ENCODE measurements at places on chromosomes 3 and 15.

GRCh38 chr3:43327582-43327979 lies 41.2 kb downstream of the SNRK start:
- no peak for DNase-seq

DNA sequence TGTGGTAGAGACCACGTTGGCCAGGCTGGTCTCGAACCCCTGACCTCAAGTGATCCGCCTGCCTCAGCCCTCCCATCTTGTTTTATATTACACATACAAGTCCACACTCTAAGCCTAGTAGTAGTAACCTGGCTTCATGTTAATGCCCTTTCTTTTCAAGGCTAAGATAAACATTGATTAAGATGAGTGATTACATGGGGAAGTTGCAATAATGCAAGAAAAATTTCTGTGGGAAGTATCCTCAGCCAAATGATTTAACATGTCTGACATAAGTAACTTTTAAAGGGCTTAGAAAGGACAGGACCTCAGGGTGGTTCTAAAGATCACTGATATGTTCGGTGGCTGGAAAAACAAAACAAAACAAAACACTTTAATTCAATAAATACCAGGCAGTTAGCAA lies 72.1 kb downstream of the SFMBT1 start:
- no peak for DNase-seq

GRCh38 chr3:43484926-43485488 lies 136.8 kb downstream of the ANO10 start:
- no peak for DNase-seq

DNA sequence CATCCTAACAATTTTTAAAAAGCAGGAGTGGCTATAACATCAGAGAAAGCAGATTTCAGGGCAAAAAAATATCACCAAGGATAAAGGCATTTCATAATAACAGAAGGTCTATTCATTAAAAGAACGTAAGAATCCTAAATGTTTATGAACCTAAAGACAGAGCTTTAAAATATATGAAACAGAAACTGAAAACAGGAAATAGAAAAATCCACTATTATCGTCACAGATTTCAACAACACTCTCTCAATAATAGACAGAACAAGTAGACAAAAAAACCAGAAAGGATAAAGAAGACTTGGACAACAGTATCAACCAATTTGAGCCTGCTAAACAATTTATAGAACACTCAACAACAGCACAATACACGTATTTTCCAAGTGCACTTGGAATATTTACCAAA lies 71.4 kb downstream of the FBXL22 start:
- DNase-seq, result no peak

- DNase-seq, result no peak
Measured at GRCh38 chr3:134013280-134013679, 16.4 kb downstream of the SLCO2A1 start.

- peak; percentile 58 for DNase-seq
Measured at GRCh38 chr3:127547761-127548605, 42.5 kb downstream of the TPRA1 start.

- no peak for DNase-seq
Measured at GRCh38 chr3:117278424-117279190, 569.0 kb downstream of the TUSC7 start.

- DNase-seq, result no peak
Measured at GRCh38 chr15:90716317-90716975, 700 bp upstream of the BLM start.

DNA sequence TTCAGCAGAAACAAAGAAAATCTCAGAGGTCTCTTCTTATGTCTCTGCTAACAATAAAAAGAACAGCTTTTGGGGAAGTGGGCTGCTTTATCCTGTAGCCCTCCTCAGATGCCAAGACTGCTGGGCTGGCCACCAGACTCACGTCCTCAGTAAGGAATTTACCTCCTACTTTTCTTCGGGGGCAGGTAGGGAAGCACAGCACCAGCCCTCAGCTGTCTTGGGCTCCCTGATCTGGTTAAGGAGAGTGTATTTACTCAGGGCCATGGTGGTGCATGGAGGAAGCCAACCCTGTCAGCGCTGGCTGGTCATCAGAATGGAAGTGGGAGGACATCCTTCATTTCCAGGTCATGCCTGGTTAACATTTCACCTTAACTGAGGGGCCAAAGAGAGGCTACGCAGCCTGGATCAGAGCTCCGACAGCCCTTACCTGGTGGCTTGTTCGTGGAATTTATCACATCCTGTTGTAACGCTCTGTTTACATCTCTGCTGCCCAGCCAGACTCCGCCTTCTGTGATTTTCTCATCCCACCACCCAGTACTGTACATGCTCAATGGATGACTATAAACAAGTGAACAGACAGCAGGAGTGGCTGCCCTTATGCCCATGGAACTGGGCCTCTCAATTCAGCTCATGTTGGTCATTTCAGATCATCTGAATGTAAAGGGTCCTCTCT lies 108.3 kb downstream of the IGF2BP2 start:
- no peak for DNase-seq

DNA sequence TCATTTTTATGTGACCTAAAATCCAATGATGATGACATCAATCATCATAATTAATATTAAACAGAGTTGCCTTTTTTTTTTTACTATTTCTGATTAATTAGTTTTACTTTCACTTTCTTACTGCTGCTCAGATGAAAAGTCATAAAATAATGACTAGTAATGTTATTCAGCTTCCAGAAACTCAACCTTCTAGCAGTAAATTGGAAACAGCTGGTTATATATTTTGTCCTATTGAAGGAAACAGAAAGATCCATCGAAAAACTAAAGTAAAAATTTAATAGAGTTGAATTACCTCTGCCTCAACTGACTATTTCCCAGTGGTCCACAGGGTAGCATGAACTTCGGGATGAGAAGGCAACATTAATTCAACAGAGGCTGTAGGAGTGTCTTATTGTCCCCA lies 107.1 kb upstream of the PTX3 start:
- DNase-seq, result no peak

DNA sequence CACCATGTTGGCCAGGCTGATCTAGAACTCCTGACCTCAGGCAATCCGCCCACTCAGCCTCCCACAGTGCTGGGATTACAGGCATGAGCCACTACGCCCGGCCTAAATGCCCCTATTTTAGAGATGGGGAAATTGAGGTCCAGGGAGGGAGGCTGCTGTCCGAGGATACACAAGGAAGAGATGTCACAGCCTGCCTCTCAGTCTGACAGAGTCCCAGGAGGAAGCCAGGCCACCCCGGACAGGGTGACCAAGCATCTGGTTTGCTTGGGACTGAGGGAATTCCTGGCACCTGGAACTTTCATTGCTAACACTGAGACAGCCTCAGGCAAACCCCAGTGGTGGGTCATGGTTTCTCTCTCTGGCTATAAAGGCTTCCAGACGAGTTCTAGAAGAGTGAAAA lies 30.6 kb upstream of the ADAMTS7 start:
- DNase-seq, result no peak

- DNase-seq, result no peak
Measured at GRCh38 chr3:184334470-184335158, 2.8 kb upstream of the FAM131A start.

DNA sequence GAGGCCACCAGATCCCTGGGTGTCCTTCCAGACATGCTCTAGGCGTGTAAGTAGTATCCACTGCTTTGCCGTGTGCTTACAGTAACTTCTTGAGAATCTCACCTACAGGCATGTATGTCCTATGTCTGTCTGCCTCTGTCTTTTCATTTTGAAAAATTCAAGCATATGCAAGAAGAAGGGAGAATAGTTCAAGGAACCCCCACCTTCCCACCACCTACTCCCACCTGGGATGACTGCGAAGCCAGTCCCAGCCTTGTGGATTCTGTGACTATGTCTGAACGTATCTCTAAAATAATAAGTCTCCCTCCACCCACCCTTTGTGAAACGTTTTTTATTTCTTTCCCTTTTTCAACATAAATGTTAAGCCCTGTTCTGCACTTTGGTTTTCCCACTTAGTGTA lies 15.0 kb downstream of the CHST13 start:
- DNase-seq, result no peak

GRCh38 chr3:128872282-128872681 lies 7.1 kb upstream of the ACAD9 start:
- DNase-seq, result no peak

DNA sequence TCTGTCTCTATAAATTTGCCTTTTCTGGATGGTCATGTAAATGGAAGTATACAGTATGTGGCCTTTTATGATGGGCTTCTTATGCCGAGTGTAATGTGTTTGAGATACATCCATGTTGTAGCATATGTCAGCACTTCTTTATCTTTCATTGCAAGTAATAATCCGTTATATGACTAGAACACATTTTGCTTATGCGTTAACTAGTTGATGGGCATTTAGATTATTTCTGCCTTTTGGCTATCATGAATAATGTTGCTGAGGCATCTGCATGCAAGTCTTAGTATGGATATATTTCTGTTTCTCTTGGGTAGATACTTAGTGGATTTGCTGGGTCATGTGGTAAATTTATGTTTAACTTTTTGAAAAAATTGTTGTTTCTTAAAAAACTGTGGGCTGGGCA lies 19.7 kb downstream of the KAT2B start:
- DNase-seq, result no peak
